ENCODE measurements at places on chromosomes 7 and 10.

GRCh38 chr7:91348711-91349110 is 84.5 kb downstream of the FZD1 start:
- no peak for DNase-seq

GRCh38 chr7:43637114-43637806 is 54.4 kb downstream of the STK17A start:
- DNase-seq = no peak

- DNase-seq = no peak
Measured at GRCh38 chr7:39890411-39890810, 59.6 kb upstream of the CDK13 start.

DNA sequence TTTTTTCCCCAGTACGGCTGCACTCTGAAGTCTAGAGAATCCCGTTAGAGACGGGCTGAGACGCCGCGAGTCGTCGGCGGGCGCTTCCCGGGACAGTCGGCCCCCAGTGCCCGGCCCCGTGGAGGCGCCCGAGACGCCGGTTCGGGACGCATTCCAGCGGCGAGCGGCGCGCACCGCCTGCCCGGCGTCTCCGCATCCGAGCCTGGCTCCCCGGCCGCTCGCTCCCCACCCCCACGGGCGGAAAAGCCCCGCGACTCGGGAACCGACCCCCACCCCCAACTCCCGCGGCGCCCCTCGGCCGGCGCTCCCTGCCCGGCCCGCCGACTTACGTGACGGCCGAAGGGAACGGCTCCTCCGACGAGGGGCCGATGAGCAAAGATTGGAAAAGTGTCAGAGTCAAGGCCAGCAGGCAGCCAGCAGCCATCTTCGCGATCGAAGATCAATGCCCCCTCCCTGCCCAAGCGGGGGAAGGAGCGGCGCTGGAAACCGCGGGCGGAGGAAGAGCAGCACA is 486 bp downstream of the CACNA2D1 start:
- DNase-seq = no peak

GRCh38 chr10:53690524-53691240 is 918.1 kb upstream of the MBL2 start:
- no peak for DNase-seq

DNA sequence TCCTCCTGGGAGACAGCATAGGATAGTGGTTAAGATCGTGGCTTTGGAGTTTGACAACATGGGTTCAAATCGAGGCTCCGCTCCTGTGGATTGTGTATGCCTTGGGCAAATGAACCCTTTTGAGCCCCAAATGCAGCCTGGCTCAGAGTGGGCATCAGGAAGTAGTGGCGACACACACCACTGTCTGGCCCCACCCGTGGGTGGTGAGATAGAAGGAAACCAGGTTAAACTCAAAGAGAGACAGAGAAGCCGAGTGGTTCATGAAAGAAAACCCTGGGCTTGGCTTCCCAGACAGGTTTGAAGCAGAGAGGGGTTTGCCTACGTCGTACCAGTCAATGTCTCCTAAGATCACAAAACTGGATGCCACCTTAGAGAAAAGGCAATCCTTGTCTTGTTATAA is 57.7 kb downstream of the PRTFDC1 start:
- no peak for DNase-seq

DNA sequence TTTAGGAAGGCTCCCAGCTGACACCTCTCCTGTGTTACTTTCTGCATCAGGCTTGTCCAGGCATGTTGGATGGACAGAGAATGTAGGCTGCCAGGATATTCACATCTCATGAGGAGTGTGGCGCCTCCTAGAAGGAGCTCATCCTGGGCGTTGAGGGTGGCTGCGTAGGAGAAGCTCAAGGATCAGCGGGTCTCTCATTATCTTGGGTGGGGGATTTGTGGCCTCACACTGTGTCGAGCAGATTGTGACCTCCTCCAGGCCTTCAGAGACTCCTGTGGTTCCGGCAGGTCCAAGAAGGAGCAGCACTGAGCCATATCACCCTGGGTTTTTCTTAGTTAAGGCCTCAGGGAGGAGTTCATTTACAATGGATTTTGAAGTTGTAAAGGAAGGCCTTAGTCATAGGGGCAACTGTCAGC is 8.7 kb upstream of the COBL start:
- DNase-seq = no peak

GRCh38 chr10:80458638-80459037 is 4.5 kb downstream of the TSPAN14 start:
- no peak for DNase-seq

DNA sequence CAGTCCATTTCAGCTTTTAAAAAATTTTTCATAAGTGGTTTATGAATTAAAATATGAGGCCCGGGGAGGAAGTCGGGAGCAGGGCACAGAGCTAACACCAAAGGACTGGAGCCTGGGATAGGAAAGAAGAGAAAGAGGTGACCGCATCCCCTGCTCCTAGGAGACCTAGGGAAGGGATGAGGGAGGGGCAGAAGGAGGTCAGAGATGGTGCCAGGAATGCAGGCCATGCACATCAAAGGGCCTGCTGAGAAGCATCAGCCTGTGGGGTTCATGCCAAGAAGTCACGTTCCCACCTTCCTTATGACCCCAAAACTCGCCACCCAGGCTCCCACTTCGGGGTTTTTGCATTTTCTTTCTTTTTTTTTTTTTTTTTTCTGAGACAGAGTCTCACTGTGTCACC is 14.7 kb upstream of the TOMM7 start:
- no peak for DNase-seq

DNA sequence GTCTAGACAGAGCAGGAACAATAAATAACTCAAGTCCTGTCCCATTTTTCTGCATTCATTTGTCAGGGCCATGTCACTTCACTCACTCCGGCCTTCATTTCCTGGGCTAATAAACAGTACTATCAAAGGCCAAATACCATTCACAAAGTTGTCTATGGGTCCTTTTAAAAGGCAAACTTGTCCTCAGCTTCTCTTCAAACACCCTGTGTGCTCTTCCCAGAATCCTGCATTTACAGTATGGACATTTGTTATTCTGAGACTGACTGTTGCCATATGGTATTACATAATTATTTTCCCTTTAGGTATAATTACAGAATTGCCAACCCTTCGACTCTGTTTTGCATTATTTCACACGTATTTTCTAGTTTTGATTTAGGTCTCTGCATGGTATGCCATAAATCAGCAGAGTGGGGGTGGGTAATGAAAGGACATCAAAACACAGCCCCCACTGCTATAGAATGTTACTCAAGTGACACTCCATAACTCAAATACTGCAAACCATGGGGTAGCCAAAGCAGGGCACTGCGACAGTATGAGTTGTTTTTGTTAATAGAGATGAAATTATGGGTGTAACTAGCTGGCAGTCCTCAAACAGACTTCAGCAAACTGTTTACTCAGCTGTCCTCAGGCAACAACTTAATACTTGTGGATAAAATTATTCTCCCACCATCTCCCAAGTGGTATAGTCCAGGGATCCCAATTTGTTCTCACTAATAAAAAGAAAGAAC is 183.7 kb downstream of the TRIL start:
- no peak for DNase-seq

DNA sequence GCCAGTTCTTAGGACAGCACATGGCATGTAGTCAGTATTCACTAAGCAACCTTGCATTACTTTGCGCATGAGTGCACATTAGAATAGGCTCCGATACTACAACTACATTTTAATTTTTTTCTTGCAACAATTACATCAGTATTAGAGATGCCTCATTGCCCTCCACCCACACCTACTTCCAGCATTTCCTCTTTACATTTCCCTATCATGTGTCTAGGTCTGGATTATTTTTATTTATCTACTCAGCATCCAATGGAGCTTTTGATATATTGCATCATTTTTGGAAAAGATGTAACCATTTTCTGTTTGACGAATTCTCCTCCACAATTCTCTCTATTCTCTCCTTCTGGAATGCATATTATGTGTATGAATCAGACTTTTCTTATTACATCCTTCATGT is 258.2 kb upstream of the GLI3 start:
- no peak for DNase-seq

GRCh38 chr7:69176841-69177240 is 421.4 kb upstream of the AUTS2 start:
- no peak for DNase-seq

DNA sequence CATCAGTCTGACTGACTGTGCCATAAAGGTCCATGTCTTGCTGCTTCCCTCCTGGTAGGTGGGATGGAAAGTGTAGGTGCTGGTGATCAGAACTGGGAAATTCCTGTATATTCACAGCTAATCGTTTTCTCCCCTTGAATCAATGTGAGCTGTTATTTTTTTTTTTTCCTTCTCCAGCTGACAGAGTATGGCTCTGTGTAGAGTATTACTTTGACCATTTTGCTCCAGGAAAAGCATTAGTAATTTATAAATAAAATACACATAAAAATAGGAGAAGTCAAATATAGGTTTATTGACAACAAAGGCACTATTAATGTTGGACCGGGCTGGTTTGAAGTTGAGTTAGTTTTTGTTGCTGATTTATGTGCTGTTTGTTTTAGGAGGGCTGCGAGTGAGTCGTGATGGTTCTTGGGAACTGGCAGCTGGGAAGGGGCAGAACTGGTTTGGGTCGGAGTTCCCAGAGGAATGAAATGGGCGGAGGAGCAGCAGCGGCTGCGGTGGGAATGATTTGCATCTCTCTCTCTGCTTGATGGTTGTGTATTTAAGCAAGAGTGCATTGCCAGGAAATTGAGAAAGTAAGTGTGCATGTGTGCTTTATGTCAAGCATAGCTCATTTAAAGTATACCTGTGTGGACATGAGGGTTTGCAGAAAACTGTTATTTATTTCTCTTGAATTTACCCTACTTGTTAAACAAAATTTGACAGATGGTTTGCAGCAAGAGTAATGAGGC is 80.9 kb downstream of the LRMDA start:
- DNase-seq = no peak

DNA sequence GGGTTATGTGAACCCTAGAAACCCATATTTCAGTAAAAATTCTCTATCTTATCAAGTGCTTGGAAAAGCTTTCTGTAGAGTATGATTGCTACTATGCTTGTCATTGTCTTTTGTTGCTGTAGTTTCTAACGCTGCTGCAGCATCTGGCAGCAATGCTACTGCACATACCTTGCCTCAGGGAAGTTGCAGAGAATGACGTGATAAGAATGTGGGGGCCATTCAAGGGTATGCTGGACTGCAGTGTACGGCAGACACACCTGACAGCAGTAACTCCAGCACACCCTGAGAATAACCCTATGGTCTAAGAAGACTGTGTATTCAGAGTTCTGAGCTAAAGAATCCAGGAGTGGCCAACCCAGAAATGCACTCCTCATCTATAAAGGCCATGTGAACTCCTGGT is 20.5 kb downstream of the TRIM4 start:
- no peak for DNase-seq

GRCh38 chr10:85003083-85003482 is 674.7 kb downstream of the CCSER2 start:
- no peak for DNase-seq

DNA sequence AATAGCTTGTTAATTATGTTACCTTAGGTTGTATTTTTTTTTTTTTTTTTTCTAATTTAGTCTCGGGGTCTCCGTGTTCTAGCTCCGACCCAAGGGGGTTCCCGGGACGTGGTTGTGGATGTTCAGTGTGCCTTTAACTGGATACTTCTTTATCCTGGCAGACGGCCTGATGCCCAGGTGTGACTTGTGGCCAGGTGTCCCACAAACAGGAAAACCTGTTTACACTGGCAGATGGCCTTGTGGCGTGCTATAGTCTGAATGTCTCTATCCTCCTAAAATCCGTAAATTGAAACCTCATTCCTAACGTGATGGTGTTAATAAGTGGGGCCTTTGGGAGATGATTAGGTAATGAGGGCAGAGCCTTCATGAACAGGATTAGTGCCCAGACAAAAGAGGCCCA is 546.4 kb upstream of the C7orf33 start:
- no peak for DNase-seq

DNA sequence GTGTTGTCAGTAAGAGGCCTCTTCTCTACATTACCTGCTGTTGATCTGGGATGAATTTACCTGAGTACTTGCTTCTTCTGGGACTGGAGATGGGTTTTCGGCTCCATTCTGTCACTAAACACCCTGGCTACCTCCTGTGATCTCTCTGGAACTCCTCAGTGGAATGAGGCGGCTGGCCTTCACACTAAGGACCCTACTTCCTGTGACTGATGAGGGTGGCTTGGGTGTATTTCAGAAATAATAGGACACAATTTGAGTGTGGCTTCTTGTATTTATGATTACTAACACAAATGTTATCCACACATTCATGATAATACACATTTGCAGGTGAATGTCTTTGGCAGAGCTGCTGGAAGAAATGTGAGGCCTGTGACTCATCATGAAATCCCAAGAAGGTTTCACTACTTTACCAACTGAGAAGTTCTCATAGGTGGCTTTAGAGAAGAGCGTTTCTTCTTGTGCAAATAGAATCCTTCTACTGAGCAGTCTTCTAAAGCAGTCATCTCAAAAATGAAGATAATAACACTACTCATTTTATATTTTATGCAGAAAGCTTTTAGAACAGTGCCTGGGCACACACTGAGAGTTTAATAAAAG is 21.3 kb upstream of the EVX1 start:
- DNase-seq = no peak

GRCh38 chr7:141864765-141865447 is 23.6 kb upstream of the PRSS37 start:
- no peak for DNase-seq

DNA sequence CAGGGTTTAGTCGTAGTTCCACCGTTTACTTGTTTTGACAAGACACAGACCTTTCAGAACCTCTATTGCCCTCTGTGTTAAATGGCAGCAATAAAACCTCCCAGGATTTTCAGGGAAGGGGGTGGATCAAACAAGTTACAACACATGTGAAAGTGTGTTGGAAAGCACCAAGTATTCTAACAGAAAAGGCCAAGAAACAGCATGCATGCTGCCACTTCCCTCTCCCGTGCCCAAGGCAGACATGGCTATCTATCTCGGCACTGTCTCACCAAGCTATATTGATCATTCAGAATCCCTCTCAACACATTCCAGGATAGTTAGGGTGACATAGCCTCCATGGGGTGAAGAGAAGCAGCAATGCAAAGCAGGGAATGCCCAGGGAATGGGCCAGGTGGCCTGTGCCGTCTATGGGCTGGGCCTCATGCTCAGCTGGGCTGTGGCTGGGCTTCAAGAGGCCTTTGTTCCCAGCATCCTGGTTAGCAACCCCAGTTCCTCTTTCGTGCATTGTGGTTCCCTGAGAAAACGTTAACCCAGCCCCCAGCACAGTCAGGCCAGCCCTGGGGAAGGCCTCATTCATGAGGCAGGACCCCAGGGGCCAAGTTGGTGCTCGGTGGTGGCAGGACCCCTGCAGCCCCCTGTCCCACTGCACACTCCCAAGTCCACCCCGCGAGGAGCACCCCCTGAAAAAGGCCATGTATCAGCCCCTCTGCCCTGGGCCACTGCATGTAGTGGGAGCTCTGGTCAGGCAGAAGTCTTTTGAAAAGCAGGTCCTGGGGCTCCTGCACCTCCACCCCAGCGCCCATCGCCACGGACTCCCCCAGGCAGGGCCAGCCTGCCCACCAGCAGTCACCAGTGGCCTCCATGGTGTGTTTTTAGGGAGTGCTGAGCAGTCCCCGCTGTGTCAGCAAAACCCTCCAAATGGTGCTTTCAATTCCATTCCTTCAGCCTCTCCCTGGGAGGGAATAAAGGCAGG is 25.5 kb downstream of the VSIR start:
- DNase-seq = no peak

- DNase-seq = no peak
Measured at GRCh38 chr7:94393246-94394108, 1.2 kb upstream of the COL1A2 start.

Measured in amygdala (tissue), 56 donors.